ENCODE measurements at places on chromosomes 12 and 14. TPM values are rescaled to one million over a fixed set of nuclear protein-coding genes. Genes with fewer than 3 reads are reported as not detected.

The TSHR gene
- 1.8 TPM for total RNA-seq

The NAP1L1 gene
- 175 TPM for total RNA-seq

The PIWIL1 gene
- total RNA-seq = not detected

The DDX11 gene
- total RNA-seq = 26.8 TPM

The COL2A1 gene
- 0.07 TPM for total RNA-seq

The AGAP2 gene
- 1.6 TPM for total RNA-seq

The PTHLH gene
- total RNA-seq = 1.5 TPM

The EML1 gene
- total RNA-seq = 24.7 TPM

- DNase-seq = no peak
Observed at GRCh38 chr14:24959791-24960331, 90.1 kb downstream of the STXBP6 start.

GRCh38 chr14:20732979-20733635 is 12.6 kb upstream of the EDDM3A start:
- no peak for DNase-seq

DNA sequence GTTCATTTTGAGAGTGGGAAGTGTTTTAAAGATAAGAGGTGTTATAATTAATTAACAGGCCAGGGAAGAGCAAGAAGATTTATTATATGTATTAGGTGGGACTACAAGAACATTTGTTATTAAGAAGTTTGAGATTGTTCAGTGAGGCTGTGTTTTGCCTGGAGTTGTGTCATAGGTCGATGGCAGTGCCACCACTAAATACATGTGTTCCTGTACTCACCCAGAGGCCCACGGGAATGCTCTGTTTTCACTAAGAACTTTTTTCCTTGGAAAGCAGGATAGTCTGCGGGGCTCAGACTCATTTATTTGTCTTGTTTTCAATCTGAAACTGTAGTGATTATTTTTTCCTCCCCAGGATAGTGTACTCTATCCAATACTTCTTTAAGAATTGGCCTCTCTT is 10.1 kb downstream of the IRAK3 start:
- DNase-seq = no peak

GRCh38 chr12:8065991-8066594 is at the start of gene C3AR1:
C3AR1 (minus strand) TSS chr12:8066359; CDS start chr12:8060185, 6,174 bp downstream.
- no peak for DNase-seq

DNA sequence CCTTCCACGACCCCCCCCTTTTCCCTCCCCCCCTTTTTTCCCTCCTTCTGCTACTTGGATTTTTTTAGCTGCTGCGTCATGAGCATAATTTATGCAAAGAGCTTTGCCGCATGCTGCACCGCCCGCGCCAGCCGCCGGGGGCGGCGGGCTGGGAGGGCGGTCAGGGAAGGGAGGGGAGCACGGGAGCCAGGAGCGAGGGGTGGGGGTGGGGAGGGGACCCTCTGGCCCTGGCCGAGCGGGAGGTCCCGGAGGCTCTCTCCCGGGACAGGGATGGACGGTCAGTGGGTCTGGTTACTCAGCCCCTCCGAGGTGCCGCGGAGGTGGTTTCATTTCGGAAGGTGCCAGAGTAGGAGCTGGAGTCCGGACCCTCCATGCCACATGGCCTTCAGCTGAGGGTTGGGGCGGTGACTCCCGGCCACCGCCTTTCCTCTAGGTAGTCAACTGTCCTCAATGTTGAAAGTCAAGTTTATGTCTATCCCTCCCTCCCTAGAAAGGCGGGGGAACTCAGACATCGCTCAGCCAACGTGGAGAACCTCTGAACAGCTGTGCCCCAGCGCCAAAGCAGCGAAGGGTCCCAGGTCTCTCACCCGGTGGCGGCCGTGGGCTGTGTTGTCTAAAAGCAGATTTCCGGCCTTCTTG is at the start of gene POU6F1:
Gene POU6F1, minus strand, starts transcription at position 95 of the 639 bp plus-strand sequence. CDS start 11,226 bp downstream, outside the sequence.
- peak; percentile 94 for DNase-seq

DNA sequence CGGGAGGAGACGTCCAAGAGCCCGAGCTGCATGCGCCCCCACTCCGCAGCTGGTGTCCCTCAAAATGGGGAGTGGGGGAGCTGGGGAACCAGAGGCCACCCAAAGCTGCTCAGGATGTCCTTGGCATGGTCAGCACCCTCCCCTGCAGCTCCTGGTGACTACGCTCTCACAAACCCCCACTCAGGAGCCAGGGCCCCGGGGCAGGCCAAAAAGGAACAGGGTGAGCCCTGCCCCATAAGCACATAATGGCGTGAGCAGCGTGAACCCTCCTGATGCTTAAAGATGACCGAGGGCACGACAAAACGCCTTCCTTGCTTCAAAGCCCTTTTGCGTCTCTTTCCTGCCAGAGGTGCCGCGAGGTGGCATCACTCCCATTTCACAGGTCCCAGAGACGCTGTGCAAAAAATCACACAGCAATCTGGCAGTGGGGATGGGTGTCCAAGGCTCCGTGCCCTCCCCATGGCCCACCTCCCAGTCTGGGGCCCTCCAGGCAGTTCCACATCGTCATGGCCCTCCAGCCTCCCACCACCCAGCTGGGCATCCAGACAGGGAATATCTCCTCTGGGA is 13.5 kb downstream of the NCOR2 start:
- DNase-seq = no peak

GRCh38 chr12:65655074-65655493 is 169.2 kb upstream of the HMGA2 start:
- DNase-seq = no peak

- DNase-seq = peak; percentile 10
Observed at GRCh38 chr12:106081606-106082005, 57.1 kb downstream of the NUAK1 start.

GRCh38 chr14:39212034-39212433 is 21.7 kb upstream of the MIA2 start:
- DNase-seq = no peak

GRCh38 chr12:110657747-110658146 is 31.2 kb downstream of the HVCN1 start:
- no peak for DNase-seq

DNA sequence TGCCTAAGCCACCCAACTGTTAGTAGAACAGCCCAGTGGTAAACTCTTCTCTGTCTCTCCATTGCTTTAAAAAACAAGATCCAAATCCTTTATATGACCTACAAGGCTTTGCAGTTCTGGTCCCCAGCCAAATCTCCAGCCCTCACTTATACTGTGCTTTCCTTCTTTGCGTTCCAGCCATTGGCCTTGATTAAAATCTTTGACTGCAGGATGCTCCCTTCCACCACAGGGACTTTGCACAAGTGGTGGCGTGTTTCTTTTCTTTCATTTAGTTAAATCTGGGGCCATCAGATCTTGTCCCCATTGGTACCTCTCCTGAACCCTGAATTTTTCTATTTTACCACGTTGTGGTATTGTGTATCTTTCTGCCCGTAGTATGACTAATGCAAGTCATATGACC is 183.7 kb downstream of the VRK1 start:
- no peak for DNase-seq

- DNase-seq = no peak
Observed at GRCh38 chr12:53560912-53561589, 53.8 kb upstream of the NPFF start.

DNA sequence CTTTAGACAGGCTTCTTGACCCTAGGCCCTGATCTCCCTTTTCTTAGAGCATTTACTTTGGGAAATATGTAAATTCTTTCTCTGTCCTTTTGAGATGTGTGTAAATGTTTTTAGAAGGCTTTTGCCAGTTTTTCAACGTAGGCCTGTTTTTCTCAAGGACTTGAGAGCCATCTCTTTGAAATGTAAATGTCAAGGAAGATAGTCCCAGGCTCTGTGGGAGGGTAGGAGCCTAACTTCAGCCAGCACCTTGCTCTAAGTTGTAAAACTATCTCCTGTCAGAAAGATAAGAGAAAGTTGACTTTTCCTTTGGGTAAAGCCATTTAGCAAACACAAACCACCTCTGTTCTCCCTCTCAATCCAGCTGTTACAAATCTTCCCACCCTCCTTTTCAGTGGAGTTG is 219.8 kb downstream of the RPS29 start:
- no peak for DNase-seq

DNA sequence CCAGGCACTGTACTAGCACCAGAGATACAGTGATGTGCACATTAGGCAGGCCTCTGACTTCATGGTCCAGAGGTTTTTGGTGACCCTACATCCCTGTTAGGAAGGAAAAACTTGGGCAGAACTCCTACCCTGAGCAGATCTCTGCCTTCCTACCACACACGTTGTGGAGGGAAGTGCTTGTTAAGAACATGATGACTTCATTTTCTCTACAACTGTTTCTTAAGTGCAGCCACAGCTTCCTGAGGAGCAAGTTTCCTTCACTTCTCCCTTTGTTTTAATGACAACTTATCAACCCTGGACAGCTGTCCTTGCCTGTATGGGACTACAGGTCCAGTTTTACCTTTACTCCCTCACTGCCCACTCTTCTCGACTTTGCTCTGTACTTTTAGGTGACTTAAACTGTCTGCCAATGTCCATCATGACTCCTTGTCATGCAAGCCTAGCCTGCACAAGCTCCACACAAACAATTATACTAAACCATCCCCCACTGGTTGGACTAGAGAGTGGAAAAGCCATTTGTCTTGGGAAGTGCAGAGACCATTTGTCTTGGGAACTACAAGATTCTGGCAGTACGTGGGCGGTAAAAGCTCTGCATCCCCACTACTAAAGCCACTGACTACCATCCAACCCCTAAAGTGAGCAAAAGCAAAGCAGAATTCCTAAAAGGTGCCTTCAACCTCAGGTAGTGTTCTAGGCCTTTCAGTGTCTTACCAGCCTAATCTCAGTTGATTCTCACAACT is 359.8 kb downstream of the EGLN3 start:
- no peak for DNase-seq

Measured in lower leg skin (tissue), 4 donors.